ENCODE measurements at places on chromosomes 12 and 14. TPM values are rescaled to one million over a fixed set of nuclear protein-coding genes. Genes with fewer than 3 reads are reported as not detected.

CPNE8 gene
- total RNA-seq, result 15.0 TPM

FAM90A1 gene
- total RNA-seq, result not detected

CAPZA3 gene
- total RNA-seq, result not detected

ADCY6 gene
- total RNA-seq, result 30.0 TPM

SYNDIG1L gene
- not detected for total RNA-seq

ZC2HC1C gene
- total RNA-seq, result not detected

AVPR1A gene
- total RNA-seq, result 9.8 TPM

APEX1 gene
- 95.5 TPM for total RNA-seq

DNA sequence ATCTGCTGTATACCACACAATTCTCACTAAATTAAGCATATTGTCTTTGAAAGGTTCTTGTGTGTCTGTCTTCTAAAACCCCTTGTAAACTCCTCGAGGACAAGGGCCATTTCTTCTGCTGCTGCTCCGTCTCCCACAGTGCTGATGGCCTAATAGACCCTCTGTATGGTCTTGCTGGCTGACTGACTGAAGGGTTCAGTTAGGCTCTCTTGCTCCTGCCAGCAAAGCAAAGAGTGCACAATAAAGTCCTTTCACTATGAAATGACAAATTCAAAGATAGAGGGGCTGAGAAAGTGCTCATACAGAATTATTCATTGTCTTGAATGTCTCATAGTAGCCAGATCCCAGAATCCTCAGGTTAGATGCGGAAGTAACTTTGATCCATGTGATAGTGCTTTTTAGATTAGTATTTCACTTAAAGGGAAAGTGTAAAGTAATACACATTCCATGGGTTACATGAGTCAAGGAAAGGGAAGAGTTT is 14.2 kb upstream of the RIOX1 start:
- DNase-seq, result no peak

DNA sequence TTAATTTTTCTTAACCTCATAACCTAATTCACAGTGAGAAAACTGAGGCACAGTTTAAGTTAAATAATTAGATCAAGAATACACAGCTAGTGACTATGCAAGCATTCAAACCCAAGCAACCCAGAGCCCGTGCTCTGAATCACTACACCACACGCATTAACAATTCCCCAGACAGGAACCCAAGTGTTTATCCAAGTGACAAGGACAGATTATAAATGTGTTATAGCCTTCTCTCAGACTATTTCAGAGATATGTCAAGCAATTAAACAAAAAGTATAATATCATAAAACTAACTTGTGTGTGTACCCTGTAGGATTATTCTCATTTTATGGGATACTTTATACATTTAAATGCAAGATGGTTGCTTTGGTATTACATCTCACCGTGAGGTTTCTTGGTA is 43.8 kb downstream of the MED13L start:
- DNase-seq, result no peak

GRCh38 chr12:44837114-44837755 is 38.9 kb downstream of the NELL2 start:
- no peak for DNase-seq

DNA sequence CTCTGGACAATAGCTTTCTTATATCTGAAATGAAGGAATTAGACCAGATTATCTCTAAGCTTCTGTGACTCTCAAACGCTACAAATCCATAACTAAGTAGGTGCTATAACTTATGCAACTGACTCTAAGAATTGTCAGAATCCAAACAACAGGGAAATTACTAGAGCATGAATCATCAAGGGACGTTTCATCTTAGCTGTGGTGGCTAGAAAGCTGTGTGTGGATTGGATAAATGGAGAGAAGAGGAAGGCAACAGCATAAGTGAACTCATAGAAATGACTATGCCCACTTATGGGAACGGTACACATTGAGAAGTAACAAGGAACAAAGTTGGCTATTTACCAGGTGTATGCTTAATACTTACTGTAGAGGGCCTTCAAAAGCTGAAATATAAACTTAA is 96.0 kb upstream of the NEDD1 start:
- DNase-seq, result no peak

- DNase-seq, result no peak
Measured at GRCh38 chr12:115973066-115973465, 304.4 kb downstream of the MED13L start.

- DNase-seq, result no peak
Measured at GRCh38 chr14:103594265-103594664, 31.5 kb downstream of the COA8 start.

DNA sequence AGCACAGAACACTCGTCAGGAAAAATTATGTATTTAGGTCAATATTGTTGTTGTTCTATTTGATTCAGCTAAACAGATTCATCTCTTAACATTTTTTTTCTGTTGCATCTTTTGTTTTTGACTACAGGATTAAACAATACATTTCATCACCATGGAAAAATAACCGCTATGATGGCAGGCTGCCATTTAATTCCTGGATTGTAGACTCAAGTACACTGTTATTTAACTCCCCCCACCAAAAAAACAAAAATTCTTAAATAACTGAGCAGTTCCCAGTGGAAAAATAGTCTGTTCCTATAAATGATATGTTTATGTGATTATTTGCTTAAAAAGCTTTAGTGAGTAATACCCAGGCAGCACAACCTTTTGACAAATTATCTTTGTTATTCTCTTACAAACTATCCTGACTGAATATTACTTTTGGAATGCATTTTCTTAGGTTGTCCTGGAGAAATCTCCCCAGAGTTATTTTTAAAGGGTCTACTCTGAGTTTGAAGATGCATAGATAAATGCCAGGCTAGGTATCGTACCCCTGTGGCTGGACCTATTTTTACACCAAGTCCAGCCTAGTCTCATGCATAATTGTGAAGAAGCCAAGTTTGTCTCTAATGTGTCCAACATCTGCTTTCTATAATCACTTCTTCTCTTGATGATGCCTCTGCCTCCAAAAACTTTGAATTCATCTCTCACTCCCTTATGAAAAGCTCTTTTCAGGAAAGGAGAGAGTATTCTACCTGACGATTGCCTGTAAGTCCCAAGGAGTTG is 3.7 kb downstream of the KERA start:
- no peak for DNase-seq

DNA sequence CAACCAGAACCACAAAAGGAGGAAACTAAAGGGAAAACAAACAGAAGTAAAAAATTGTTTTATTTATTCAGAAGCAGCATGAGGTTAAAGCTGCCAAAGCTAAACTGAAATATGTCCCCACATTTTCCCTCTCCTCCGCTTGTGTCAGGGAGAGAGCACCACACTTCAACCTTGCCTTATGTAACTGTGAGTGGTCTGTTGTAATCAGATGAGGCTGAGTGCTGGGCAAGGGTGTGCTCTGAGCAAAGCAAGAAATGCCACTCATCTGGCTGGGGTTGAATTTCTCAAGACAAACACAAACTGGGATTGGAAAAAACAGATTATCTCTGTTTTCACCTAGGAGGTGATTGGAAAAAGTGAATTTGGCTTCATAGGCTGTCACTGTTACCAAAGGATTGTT is 12.2 kb downstream of the CAPZA3 start:
- DNase-seq, result no peak

- DNase-seq, result no peak
Measured at GRCh38 chr14:62017651-62018230, 255.5 kb downstream of the SNAPC1 start.

DNA sequence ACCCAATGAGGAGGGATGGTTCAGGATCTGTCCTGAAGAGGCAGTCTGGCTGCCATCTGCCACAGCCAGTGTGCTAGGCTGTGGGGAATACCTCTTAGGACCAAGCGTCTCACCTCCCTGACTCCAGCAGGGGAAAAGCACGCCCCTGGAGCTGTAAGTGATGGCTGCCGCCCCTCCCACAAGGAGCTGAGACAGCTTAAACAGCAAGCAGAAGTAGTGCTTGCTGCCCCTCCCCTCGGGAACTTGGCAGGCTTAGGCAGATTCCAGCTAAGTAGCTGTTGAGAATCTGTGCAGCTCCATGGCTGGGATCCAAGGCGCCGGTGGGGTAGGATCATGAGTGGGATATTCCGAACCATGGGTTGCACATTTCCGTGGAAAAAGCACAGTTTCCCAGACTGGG is 360.4 kb upstream of the MDGA2 start:
- no peak for DNase-seq

DNA sequence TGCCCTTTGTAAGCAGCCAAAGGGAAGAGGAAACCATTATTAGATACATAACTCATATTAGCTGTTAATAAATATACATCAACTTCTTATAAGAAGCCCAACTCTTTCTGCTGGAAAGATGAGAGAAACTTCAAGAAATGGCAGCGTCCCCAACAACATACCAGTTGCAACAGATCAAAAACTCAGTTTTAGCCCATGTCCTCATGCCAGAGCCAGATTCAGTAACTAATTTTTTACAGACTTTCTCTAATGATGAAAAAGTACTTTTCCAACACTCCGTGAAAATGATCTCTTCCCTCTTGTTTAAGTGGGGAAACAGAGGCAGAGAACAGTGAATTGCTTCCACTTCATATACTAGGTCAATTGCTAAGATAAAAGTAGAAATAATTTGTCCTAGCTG is 206.8 kb upstream of the NUDT4 start:
- DNase-seq, result no peak

DNA sequence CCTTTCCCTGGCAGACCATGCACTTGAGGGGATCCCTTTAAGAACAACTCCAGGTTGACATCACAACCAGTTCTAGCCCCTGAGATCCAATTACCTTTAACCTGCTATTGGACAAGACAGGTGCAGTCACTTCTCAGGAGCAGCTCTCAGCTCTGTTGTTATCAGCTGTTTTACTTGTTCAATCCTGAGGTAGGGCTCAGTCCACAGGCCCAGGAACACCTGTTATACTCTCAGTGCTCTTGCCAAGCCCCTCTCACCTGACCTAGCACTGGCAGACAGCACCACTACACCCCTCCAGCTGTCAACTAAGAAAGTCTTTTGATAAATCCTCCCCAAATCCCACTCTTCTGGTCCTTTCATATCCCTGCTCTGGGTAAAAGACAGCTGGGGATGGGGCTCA is 163.9 kb upstream of the TMTC2 start:
- DNase-seq, result no peak

- DNase-seq, result no peak
Measured at GRCh38 chr12:18277196-18277595, 15.9 kb downstream of the PIK3C2G start.

GRCh38 chr12:69698769-69699540 is at the start of gene BEST3:
TSS of gene BEST3 (minus strand) at chr12:69699303. CDS start at chr12:69697798, 1,505 bp downstream.
- no peak for DNase-seq

DNA sequence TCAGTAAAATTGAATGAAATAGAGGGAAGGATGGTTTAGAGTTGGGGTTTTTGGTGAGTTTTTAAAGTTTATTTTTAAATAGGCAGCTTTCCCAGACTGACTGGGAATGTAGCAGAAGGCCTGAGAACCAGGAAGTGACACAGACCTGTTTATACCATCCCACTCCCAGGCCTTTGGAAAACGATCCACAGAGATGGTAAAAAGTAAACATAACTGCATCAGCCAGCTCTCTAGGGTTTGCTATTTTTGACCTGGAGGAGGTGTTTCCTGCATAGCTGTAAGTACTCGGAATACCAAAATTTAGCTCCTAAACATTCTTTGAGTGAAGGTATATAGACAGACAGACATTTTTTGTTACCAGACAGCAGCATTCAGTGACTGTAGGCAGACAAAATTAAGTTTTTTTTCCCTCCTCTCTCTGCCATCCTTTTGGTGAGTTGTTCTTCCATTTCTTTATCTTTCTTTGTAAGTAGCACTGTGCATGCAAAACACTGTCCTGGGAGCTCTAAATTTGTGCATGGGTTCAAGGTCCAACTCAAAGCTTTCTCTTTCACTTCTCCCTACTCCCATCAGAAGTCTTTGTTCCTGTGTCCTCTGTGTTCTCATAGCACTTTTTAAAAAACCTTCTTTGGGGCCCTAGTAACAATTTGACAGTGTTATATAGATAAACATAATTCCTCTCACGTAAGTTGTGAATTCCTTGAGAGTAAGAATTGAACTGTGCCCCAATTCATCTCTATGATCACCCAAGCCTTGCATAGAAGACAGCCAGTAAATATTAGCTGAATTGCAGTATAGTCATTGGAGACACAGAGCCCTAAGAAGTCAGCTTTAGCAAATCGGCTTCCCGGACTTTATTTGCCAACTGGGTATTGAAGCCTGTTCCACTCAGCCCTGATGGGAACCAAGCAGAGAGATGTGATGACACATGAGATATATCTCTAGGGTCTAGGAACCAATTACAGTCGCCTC is 37.4 kb downstream of the SUSD6 start:
- no peak for DNase-seq

DNA sequence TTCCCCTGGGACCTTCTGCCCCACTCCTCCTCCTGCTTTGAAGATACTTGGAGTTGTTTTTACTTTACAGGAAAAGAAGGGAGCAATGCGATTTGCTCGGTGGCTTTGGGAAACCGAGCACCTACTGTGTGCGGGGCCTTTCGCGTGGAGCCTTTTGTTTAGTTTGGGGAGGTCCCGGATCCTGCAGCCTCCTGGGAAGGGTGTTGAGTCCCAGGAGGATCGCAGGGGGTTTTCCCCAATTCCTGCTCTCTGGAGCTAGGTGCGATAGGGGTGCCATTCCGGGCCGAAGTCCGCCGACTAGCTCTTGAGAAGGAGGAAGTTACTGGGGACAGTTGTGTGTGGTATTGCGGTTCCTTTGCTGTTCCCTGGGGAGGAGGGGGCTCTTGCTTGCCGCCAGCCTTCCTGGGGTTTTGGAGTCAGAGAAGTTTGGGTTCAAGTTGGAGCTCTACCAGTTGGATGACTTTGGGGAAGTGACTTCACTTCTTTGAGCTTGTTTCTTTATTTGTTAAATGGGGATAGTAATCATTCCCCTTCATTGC is 1.1 kb downstream of the BRI3BP start:
- no peak for DNase-seq

DNA sequence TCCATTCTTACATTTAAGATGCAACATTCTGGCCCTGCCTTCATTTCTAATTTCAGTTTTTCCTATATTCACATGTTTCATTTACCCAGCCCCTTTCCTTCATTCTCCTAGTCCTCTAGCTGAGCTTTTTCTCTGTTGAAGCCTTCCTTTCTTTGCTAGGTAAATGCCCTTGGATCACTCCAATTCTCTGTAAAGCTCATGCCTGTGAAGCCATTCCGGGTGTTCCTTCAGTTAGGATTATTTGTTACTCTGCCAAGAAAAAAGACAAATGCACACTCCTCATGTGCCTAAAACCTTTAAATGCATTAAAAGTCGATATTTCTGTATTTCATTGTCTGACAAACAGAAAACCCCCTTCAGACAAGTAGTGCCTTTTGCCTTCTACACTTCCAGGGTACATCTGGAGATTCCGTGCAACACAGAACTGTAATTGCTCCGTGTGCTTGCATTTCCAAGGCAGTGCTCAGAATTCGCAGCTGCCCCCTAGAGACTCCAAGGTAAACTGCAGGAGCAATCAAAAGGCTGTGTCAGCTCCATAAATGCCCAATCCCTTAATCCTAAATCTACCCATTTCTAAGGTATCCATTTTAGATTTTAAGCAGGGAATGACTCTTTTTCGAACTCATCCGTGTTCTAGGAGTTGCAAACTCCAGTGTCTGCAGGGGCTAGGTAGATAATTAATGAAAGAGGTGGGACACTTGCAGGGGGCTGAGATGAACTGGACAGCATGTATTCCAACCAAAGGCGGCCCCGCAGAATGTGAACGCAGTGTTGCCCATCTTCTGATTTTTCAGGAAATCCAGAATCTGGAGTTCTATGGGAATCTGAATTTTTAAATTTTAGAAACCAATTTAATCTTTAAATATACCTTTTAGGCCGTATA is 320.2 kb downstream of the GRIN2B start:
- no peak for DNase-seq
